Stimulated activated CD8-positive, alpha-beta memory T cell treated with anti-CD3 and anti-CD28 coated beads, Interleukin-2, amount 100 ng/mL, for 1 hour (primary cell): ENCODE measurements at places on chromosomes 1 and 21.

GRCh38 chr1:4662168-4662567 is 7.8 kb downstream of the AJAP1 start:
- no peak for DNase-seq

DNA sequence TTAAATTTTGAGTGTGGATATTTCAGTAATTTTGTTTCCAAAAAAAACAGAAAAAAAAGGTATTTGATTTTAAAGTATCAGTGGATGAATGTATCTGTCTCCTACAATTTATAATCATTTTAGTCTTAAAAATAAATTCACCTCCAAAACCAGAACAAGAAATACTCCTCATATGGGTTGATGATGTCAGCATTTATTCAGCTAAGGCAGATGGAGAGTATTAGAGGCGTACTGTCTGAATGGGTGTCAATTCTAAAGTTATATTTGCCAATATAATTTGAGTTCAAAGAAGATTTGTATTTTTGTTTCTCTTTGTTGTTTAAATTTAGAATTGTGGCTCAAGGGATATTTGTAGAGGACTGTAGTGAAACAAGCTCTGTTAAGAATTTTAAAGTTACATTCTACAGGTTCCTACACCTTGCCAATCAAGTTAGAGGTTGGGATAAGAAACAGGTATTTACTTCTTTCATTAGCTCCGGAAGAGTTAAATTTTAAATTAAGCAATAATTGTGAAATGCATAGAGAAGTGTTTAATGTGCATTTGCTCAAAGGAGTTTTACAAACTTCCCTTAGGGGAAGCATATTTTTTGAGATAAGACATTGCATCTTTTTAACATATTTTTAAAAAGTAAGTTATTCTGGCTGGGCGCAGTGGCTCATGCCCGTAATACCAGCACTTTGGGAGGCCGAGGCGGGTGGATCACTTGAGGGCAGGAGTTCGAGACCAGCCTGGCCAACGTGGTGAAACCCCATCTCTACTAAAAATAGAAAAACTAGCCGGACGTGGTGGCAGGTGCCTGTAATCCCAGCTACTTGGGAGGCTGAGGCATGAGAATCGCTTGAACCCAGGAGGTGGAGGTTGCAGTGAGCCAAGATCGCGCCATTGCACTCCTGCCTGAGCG is 1.2 kb downstream of the PLA2G4A start:
- DNase-seq = no peak

GRCh38 chr1:11858968-11859871 is 475 bp upstream of the NPPB start:
- DNase-seq = peak; percentile 24

DNA sequence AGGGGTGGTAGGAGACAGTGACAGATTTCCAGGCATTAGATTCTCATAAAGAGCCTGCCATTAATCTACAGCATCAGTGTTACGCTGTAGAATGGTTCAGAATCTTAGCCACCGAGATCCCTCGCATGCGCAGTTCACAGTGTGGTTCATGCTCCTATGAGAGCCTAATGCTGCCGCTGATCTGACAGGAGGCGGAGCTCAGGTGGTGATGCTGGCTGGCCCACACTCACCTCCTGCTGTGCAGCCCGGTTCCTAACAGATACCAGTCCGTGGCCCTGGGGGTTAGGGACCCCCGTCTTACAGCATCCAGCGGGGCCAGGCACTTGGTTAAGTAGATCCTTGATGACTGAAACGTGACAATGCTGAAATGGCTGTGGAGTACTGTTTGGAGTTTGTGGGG is 163.6 kb upstream of the C1orf21 start:
- no peak for DNase-seq

DNA sequence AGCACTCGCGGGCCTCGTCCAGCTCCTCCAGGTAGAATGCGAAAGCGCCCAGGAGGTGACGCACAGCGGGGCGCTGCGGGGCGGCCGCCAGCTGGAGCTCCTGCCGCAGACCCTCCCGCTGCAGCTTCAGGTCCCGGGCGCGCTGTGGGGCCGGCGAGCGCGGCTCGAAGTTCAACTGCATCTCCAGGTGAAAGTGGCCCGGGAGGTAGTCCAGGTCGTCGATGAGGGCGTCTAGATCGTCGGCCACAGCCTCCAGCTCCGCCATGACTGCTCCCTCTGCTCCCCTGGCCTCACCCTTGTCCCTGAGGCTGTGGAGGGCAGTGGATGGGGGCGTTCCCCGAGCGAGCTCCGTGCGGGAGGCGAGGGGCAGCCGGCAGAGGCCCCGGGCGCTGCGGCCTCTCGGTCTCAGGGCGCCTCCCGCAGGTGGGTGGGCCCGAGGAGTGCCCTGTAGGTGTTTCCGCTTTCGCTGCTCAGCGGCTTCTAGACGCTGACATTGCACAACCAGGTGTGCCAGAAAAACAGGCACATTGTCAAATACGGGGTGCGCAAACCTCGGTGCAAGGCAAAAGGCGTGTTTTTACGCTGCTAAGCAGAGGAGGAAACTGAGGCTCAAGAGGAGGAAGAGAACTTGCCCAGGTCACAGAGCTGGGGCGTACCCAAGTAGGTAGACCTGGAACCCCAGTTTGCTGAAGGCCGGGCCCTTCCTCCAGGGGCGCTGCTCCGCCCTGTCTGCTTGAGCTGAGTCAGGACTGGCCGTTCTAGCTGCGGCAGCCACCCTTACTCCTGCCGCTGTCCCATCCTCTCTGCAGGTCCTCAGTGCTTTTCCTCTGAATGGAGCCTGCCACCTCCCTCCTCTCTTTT is at the start of gene TTC22:
TSS of gene TTC22 (minus strand) at position 425 of the 861 bp plus-strand sequence. CDS start at position 265, 160 bp downstream.
- DNase-seq = peak; percentile 51

DNA sequence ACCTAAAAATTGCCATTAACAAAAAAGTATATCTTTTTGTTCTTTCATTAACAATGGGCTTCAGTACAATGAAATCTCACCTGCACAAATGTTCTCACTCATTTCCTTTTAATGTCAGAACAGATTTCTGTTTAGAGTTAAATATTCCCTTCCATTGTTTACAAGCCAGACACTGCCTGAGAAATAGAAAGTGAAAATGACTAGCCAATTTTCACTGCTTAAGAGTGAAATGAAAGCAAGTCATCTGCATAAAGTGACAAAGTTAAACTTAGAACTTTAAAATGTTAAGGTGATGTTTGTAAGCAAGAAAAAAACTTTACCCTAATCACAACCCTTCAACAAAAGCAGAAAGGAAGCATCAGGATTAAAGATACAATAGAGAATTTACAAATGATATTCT is 27.5 kb downstream of the COA6 start:
- DNase-seq = no peak

DNA sequence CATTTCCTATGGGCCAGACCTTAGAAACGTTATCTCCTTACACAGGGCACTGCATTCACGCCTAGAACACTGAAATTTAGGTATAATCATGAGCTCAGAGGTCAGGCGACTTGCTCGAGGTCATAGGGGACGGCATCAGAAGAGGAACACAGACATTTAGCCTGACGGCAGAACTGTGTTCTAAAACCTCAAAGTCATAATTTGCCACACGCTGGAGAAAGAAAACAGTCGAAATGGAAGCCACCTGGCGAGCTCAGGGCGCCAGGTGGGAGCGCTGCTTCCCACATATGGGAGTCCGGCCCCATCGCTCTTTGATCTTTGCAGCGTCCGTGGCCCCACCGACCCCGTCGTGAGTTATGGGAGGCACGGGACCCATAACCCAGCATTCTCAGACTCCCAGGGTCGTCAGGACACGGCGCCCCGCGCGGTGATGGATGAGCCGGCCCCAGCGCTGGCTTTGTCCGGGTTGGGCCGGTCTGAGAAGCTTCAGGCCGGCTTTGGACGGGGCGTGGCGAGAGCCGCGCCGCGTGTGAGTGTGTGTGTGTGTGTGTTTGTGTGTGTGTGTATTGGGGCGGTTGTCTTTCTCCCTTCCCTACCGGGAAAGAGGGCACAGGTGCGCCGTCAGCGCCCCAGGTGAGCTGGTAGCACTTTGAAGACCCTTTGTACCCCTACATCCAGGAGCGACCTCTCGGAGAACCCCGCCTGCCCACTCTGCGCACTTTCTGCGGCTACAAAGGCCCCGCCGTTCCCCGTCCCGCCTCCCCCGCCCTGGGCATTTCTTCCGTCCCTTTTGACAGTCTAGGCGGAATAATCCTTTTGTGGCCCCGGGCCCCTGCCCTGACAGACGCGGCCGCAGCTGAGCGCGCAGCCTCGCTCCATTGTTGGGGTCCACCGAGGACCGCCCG is 861 bp upstream of the DRAXIN start:
- no peak for DNase-seq

DNA sequence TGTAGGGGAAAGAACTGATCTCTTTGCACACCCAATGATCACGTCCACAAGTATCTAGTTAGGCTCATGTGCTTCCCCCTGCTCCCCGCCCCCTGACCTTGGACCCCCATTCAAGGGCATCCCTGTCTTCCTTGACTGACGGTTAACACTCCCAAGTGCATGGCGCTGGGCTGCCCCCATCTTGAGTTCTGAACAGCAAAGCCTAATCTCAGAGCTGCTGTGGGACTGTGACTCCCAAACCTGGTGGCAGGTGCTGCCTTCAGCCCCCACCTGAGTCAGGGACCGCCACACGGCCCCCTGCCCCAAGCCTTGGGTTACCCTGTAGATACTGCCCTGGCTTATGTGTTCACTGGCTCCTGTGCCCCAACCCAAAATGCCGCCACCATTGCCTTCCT is 925 bp downstream of the TNNI1 start:
- no peak for DNase-seq

- no peak for DNase-seq
Measured at GRCh38 chr1:50700214-50700613, 259.9 kb downstream of the FAF1 start.

GRCh38 chr1:101745551-101746270 is 251.0 kb downstream of the OLFM3 start:
- no peak for DNase-seq

DNA sequence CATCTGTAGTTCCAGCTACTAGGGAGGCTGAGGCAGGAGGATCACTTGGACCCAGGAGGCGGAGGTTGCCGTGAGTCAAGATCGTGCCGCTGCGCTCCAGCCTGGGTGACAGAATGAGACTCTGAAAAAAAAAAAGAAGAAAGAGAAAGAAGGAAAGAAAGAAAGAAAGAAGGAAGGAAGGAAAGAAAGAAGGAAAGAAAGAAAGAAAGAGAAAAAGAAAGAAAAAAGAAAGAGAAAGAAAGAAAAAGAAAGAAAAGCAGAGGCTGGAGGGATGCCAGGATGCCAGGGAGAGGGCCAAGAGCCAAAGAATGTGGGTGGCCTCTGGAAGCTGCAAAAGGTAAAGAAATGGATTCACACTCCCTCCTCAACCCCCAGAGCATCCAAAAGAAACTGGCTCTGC is 8.2 kb upstream of the KCNE2 start:
- no peak for DNase-seq

GRCh38 chr1:27562534-27563340 is 41.2 kb downstream of the AHDC1 start:
- DNase-seq = no peak

- DNase-seq = no peak
Measured at GRCh38 chr1:88101041-88101440, 583.0 kb upstream of the PKN2 start.

DNA sequence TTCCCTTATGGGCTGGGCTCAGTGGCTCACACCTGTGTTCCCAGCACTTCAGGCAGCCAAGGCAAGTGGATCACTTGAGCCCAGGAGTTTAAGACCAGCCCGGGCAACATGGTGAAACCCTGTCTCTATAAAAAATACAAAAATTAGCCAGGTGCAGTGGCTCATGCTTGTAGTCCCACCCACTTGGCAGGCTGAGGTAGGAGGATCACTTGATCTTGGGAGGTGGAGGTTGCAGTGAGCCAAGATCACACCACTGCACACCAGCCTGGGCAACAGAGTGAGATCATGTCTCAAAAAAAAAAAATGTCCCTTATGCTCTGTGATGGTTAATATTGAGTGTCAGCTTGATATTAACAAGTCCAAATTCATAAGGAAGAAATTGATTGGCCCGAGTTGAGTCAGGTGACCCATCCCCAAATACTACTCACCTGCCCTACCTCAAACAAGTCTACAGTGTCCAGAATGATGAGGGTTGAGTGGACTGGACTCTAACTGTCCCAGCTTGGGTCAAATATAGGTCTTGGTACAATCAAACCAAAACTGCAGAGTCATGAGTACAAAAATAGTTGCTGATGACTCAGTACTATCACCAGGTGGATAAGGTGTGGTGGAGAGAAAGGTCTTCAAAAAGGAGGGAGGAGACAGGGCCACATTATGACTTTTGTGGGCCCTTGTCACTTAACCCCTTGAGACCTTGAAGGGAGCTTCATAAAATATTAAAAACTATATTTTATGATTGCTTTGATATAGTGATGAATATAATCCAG is 161.0 kb downstream of the ZNF326 start:
- no peak for DNase-seq

DNA sequence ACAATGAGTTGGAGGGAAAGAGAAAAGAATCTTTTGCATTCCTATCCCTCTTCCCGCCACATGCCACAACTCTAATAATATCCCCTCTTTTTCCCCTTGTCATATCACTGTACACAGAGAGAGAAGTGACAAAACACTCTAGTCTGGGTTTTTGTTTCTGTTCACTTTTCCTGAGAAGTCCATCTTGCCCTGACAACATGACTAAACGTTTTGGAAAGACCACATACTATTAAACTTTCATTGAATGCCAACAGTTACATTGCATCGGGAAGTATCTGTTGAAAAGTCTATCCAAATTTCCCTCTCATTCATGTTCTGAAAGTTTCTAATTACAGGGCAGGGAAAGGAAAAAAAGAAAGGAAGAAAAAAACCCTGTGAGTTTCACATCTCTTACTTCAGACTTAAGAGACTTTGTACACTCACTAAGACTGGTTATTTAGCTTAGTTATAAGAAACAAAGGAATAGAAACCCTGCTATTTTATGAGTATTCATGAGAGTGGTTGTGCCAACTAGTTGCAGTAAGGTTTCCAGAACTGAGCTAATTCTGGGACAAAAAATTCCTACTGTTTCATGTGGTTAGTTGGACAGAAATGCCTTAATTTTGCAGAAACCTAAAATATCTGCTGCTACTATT is 16.9 kb downstream of the PLA2G4A start:
- no peak for DNase-seq

- DNase-seq = no peak
Measured at GRCh38 chr1:165207853-165208515, 148.5 kb downstream of the LMX1A start.

GRCh38 chr1:35668506-35668905 is 27.2 kb upstream of the PSMB2 start:
- DNase-seq = no peak
